NCI-H1436 (cell line): ENCODE measurements at places on chromosomes 1 and 21.

DNA sequence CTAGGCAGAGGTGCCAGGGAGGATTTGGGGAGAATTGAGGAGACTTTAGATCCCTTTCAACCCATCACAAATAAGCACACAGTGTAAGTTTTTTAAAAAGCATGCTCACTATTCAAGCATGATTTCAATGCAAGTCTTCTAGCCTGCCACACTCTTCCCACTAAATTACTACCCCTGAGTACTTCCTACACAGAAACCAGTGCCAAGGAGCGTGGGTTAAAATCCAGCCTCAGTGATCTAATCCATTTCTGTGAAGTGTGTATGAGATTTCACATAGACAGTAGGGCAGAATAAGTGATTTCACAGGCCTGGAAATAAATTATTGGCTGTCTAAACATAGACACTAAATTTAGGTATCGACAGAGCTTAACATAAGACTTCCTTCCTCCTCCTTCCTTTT lies 142.9 kb upstream of the ATP1B1 start:
- DNase-seq = no peak

GRCh38 chr1:31122741-31123140 lies 57.2 kb upstream of the PUM1 start:
- DNase-seq = no peak

DNA sequence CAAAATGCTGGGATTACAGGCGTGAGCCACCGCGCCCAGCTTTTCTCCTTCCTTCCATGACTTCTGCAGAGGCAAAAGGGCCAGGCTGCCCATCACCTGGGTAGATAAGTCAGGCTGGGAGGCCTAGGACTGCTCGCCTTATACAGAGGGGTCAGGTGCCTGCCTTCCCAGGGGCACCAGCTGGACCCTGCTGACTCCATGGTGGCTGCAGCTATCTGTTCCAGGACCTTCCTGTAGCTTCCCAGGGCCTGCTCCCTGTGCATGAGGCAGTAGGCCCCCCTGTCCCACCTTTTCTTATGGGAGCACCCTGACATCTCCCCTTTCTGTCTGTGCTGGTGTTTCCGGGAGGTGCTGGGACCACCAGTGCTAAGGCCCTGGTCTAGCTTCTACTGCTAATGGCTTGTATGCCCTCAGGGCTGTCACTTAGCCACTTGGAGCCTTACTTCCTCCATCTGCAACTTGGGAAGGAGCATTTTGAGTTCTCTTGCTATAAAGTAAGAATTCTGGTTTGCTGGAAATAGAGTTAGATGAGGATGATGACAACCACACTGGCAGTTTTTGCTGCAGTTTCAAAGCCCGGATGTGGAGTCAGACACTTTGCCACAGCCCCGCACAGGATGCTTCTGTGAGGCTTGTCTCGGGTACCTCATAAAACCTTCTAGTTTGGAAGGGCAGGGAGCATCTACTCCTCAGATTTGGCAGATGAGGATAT lies 14.4 kb downstream of the SOX13 start:
- no peak for DNase-seq

- no peak for DNase-seq
These were observed 34.7 kb downstream of the STYXL2 start for GRCh38 chr1:167128261-167129227.

DNA sequence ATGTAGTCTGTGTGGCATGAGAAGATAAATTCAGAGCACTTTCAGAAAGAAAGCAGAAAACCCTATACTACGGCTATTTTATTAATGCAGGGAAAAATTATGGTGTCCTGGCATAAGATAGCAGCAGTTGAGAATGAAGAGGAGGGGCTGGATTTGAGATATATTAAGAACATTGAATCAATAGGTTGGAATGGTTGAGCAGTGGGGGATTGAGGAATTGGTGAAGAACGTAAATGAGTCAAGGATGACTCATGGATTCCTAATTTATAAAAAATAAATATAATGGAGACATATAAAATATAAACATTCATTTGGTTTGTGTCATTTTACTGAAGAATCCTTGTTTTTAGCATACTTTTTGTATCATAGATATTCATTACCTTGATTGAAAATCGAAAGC lies 234.3 kb upstream of the ADAMTS5 start:
- no peak for DNase-seq

- DNase-seq = no peak
These were observed 679.4 kb upstream of the USP24 start for GRCh38 chr1:55894521-55894920.
